ENCODE measurements at places on chromosomes 1 and 21.

DNA sequence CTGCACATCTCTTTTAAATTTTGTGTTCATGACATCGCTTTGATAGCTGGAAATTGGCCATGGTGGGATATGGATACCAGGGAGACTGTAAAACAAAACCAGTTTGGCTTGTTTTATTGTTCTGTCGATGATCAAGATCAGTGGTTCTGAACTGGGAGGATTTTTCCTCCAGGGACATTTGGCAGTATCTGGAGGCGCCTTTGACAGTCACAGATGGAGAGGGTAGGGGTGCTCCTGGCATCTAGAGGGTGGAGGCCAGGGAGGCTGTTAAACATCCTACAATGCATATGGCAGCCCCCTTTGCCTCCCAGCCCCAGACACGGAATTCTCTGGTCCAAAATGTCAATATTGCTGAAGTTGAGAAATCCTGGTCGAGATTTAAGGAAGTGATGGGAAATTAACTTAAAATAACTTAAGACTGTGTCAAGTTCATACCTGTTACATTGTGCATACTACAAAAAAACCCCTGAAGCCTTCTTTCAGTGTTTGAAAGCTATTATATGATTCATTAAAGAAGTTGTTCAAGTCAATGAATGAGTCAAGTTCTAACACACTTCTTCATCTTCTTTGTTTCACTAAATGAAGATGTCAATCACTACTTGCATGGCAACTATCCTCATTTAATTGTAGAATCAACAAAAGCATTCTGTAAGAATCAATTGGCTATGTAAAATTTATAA lies 150.9 kb downstream of the KCNJ6 start:
- no peak for DNase-seq

- DNase-seq: no peak
These were observed 20.3 kb downstream of the CDCP2 start for GRCh38 chr1:54132495-54132894.

- DNase-seq: no peak
These were observed 135.1 kb upstream of the MAGI3 start for GRCh38 chr1:113255038-113255719.

DNA sequence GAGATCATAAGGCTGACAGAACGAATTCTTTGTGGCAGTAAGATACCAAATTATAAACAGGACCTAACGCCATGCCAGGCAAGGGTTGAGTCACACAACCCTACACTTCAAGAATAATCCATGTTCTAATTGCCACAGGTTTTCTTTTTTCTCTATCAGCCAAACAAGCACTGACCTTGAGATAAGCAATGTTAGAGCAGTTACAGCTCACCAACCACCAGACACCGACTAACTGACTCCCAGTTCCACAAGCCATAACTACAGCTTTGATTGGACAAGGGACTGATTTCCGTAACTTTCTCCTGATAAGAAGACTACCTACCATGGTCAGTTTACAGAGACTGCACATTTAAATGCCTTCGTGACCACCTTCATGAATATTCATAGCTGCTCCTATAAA lies 149.6 kb downstream of the PTPRU start:
- DNase-seq: no peak

DNA sequence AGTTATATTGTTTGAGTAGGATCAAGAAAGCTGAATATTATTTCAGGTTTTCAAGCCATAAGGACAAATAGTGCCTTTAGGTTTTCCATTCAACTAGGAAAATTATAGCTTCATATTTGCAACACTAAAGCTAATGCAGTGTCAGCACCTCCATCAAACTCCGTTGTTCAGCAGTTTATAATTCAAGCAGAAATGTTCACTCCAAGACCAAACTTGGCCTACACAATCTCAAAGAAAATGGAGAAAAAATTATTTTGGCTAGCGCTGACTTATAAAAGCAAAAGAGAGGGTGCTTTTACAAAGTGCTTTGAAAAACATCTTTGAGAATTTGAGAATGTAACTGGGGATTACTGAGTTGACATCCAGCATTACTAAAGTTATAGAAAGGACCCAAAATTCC lies 1.4 kb downstream of the SPAG17 start:
- no peak for DNase-seq

DNA sequence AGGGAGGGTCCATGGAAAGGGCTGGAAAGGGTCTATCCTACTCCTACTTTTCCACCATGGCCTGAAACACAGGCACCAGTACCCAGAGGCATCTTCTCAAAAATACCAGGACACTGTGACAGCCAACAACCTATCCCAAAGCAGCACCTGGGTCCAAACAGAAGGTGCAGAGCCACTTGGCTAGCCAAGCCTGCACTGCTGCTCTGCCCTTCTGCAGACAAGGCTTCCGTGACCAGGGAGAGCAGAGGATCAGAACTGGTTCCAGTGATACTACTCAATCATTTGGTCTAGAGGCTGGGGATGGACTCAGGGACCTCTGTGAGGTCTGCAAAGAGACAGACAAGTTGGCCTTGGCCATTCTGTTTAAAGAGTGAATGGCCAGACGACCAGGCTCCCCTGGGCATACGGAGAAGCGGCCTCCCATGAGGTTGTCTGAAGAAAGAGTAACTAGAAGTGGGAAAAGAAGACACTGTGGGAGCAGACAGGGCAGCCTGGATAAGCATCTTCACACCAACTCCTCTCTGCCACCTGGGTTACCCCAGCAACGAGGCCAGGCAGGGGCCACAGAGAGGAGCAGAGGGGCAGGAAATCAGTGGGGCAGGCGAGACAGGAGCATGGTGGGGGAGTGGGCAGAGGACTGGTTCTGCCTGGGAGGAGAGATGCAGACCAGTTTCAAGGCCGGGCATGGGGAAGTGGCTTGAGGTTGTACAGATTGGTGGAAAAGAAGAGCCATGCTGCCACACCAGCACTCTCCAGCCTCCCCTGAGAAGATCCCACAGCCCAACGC lies 5.7 kb downstream of the KCNN3 start:
- DNase-seq: no peak

GRCh38 chr1:54268762-54269297 lies 68.9 kb downstream of the MRPL37 start:
- DNase-seq: no peak

GRCh38 chr1:12456979-12457378 lies 161.0 kb downstream of the DHRS3 start:
- no peak for DNase-seq

- DNase-seq: peak; percentile 64
These were observed 17.2 kb upstream of the RLF start for GRCh38 chr1:40143891-40144575.

- no peak for DNase-seq
These were observed 84.2 kb downstream of the OBSCN start for GRCh38 chr1:228291906-228292608.

DNA sequence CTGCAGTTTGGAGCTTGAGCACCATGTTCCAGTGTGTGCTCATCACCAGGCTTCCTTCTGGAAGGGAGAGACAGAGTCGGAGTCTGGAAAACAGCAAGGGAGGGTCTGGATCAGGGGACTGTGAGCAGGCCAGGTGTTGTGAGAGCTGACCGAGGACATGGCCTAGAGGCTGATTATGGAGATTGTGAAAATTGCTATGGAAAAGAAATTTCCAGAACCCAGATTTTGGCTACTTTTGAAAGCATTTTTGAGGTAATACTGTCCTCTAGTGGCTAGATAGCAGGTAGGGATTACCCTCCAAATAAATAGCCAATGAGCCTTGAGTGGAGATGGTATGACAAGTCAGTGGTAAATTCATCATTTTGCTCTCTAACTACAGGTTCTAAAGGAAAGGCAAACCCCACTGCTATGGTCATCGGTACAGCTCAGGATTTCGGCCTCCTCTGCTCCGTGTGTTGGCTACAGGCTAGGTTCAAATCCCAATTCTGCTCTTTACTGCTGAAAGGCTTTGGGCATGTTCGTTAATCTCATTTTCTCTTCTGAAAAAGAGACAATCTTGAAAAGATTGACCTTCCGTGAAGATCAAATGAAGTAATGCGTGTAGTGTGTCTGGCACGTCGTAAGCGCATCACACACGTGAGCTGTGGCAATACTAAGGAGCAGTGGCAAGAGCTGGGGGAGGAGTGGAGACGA lies 1.0 kb upstream of the HAO2 start:
- DNase-seq: peak; percentile 42
